ENCODE measurements at places on chromosomes 4 and X.

DNA sequence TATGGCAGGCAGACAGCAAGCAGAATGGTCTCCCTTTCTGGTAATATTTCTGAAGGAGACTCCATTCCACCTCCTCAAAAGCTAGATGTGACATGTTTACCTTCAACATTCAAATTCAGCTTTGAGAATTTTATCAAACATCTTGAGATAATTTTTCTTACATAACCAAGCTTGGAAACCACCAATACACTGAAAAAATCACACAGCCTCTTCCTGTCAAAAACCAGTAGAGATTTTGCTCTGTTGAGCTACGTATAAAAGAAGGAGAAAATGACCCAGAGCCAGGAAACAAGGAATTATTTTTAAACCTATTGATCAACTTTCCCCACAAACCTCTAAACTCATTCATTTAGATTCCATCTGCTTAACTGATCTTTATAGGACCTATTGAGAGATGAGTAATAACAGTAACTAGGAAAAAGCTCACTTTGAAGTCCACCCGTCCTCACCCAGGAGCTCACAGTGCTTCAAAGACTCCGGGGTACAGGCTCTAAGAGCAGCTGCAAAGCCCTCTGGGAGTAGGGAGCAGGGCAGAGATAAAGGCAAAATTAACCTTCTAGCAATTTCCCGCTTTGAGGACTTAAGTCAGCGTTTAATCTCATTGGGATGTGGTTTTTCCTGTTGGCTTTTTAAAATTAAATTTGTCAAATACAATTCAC, 318.2 kb upstream of the RASGEF1B start:
- no peak for DNase-seq

DNA sequence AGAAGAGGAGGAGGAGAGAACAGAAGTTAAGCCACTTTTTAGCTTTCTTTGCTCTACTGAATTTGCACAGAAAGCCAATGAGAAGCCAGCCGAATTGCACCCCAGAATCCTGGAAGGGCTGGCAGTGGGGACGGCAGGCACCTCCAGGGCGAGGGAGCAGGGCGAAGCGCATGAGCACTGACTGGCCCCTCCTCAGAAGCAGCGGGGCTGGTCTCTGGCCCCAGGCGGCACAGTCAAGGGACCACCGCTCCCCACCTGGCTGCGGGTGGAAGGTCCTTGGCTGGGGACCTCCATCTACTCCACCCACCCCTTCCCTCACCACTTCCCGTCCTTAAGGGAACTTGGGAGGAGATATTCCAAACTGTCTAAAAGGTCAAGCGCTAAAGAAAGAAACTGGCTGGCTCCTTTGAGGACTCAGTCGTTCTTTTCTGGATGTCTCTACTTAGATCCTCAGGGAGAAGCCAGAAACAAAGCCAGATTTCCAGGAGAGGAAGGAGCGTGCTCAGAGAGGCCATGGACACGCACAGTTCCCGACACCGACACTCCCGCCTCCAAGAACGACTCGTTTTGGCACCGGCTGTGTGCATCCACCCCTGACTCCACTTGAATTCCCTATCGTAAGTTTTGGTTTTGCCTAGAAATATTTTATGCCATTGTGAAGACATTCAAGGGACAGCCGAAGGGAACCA, 59.5 kb upstream of the CRMP1 start:
- no peak for DNase-seq

DNA sequence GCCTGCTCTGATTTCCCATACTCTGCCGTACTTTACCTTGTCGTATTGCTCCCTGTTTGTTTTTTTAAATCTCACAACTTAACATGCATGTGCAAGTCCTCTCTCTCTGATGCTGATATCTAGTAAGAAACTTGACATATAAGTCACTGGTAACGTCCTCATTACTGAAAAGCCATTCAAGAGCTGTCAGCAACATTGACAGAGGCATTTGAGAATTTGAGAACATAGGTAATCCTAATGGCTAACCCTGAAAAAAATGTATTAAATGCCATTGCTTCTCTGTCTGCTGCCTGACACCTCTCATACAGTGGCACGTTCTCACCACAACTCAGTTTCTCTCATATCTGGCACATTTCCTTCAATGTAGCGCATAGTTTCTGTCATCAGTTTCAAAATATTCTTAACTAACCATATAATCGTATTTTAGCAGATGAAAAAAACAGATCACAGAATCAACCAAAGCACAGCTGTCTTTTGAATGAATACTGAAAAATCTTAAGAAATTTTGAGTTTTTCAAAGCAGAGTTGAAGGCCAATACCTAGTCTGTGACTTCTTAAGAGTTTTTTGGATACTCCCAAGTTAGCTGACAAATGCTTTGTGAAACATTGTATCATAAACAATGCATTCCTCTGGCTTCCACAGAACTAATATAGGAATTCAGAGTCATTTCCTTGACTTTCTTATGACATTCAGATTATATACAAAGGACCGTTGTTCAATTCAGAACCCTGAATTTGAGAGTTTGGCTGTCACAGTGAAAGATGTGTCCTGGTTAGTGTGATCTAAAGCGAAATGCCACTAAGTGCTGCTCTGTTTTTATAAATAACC, 996.4 kb downstream of the C4orf33 start:
- DNase-seq: no peak

DNA sequence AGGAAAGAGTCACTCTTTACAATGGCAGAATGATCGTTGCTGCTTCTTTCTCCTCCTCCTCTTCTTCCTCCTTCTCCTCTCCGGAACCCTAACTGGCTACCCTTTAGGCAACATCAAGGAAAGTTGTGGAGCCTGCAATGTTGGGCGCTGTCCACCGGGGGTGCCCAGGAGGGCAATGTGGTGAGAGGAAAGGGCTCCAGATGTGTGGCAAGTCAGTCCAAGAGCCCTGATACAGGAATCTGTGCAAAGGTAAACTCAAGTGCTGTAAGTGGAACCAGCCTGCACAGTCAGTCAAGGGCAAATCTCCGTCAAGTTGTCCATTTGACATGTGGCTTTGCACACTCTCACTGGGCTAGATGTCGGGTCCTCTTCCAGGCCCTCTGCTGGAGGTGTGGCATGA, 2.8 kb downstream of the RTL5 start:
- DNase-seq: no peak

DNA sequence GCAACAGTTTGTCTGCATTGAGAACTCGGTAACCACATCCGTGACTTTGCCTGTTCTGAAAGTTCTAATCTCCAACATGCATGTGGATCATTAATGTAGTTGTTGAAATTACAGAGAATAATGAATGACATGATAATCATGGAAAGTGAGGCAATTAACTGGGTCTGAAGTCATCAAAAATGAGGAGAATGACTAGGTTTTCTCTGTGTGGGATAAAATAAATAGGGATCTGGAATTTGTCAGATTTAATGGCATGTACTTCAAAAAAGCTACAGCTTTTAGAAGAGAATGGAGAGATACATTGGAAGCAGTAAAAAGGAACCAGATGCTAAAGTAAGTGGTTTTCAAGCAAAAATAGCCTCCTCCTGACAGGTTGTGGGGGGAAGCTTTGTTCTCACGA, 59.3 kb downstream of the AFM start:
- DNase-seq: no peak

DNA sequence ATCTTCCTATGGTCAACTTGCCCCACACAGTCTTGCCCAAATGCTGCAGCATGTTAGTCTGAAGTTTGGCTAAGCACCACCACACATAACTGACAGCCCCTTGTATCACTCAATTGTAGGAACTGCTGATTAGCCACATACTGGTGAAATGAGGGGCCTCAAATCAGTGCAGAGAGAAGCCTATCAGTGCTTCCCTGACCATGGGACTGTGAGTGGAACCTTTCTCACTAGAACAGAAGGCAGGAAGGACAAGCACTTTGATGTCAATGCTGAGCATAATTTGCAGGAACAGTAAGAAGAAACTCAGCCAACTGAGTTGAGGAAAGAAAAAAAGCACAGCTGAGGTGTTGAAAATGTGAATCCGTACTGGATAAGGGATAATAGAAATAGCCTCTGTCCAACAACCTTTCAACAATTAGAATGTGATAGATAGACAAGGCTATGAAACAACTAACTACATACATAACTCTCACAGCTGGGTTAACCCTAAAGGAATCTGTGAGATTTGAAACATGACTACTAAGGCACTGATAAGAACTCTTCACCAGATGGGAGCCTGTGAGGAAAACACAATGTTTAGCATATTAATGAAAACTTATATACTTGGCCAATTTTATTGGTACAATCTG, 136.6 kb upstream of the SH3RF1 start:
- DNase-seq: no peak

DNA sequence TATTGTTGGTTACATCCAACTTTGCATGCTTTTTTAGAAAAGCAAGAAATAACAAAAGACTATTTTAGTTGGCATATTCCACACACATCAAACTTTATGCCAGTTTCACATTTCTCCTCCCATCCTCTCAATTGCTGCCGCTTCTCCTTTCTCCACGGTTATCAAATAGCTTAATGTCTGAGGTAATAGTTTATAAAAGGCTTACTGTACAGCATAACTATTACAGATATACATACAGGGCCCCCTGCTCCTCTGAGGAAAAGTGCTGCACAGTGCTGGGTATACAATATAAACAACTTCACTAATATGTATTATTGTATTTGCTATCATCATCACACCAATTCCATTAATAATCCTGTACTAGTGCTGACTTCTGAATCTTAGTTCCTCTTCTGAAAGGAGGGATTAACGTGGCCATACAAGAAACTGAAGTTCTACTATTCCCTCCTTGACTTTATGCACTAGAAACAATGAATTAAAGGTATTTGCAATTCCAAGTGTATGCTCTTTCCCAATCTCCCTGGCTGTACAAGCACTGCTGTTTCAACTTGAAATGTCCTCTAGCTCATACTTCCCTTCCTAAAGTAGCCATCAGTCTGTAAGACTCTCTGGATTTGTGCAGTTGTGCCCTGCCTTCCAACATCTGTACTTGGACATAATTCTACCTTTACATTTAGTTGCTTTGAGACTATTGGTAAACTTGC, 2.5 kb downstream of the CCNI start:
- DNase-seq: no peak

DNA sequence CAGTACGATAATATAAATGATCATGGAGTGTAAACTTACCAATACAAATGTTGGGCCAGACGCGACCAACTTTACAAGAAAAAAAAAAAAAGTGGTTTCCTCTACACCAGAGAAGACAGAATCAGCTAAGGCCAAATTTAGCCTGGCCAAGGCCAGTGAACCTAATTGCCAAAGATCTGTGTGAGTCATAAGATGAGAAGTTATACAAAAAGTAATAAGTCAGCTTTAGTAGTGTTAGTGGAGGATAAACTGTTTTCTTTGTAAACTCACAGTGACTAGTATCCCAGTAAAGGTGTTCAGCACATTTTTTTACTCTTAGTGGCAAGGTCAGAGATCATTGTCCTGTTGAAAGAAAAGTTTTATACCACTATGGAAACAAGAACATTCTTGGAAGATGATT, 531.4 kb upstream of the TECRL start:
- DNase-seq: no peak

DNA sequence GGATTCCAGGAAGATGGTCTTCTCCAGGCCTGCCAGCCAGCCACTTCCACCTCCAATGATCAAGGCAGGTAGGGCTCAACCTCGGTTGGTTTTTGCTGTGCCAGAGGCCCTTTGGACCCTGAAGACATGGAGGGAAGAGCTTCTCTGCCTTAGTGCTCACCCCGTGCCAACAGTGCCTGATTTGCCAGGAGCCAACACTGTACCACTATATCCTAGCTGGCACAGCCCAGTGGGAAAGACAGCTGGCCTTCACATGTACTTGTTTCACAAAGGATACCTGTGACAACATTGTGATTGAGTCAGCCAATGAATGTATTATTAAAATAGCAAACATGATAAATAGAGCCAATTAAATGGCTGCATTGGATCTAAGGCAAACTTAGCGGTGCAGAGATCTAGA, 51.9 kb upstream of the PRPS1 start:
- no peak for DNase-seq

DNA sequence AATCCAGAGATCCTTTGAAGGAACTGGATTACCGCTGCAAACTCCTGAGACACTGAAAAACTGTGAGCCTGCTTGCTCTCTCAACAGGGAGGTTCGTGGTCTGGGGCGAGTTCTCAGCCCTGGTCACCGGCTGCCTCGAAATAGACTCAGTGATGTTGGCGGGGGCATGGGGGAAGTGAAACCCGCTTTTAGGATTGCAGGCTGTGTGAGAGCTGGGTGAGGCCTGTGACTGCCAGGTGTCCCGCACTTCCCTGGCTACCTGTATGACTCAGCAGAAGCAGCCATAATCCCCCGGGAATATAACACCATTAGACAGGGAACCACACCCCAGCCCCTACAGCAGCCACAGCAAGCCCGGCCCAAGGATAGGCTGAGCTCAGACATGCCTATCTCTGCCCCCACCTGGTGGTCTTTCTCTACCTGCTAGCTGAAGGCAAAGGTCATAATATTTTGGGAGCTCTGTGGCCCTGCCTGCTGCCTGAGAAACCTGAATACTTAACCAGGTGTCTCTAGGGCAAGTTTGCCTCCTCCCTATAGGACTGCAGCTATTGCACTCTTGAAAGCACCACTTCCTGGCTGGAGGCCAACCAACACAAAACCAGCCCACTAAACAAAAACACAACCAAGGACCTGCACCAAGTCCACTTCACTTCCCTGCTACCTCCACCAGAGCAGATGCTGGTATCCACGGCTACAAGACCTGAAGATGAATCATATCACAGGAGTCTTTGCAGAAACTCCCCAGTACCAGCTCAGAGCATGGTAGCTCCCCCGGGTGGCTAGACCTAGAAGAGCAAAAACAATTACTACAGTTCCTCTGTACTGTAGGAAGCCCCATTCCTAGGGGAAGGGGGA, 202.0 kb downstream of the RRAGB start:
- DNase-seq: no peak

DNA sequence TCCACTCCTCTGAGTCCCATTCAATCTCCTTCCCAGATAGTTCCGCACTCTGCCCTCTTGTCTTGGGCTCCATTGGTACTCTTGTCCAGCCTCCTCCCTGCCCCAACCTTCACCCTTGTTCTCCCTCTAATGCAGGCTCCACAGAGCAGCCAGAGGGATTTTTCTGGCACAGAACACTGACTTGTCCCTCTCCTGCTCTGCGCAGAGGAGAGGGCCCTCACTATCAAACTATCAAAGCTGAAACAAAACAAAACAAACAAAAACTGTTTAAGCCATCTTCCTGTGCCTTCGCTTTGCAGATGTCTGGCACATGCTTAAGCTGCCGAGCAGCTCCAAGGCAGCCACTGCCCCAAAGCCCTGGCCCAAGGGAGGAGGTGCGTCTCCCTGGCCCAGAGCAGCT, 2.9 kb downstream of the CNGA2 start:
- DNase-seq: no peak

DNA sequence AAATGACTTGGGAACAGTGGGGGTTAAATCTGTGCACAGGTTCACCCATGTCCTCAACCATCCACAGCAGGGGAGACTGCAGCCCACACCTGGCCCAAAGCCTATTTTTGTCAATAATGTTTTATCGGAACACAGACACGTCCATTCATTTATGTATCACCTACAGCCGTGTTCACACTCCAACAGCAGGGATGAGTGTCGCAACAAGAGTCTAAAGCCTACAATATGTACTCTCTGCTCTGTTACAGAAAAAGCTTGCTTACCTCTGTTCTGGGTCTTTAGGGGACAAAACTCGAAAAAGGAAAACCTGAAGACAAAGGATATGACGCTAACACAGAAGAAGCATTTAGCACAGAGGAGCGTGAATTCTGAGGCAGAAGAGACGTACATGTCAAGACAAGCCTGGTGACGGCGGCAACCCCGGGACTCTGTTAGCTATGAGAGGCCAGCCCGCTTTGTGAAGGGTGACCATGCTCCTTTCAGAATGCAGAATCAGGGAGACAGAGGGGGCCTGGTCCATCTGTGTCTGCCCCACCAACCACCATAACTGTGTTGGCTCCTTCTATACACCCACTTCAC, 45.5 kb downstream of the AFAP1 start:
- DNase-seq: no peak

GRCh38 chrX:150688911-150689451, 4.2 kb upstream of the MTMR1 start:
- no peak for DNase-seq
